Activated CD4-positive, alpha-beta T cell treated with anti-CD3 and anti-CD28 coated beads, Interleukin-2, amount 50 U/mL, for 24 hours (primary cell): ENCODE measurements at places on chromosomes 5 and 9.

DNA sequence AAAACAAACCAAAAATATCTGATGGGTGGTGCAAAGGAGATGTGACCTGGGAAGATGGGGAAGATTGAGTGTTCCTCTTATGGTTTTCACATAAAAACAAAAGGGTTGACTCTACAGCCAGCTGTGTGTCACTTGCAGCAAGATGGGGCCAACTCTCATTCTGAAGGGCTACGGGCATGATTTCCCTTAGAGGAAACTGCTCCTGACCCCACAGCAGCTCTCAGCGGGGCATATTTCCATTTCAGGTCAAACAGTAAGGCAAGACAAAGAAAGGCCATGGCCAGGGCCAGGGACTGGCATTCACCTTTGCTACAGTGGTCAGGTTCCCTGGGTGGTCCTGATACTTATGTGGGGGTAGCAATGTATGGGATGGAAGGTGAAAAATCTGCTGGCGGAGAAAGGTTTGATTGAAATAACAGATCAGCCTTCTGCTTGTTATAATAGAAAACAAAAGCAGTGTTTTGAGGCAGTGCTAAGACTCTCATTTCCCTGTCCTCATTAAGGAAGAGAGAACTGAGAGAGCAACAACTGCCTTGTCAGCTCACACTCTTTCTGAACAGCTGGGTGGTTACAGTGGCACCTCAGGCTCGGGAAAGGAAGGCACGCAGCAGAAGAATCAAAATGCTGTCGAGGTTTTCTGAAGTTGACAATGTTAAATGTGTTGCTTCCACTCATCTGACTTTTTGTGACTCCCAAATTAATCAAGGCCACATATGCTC, 120.7 kb upstream of the PCA3 start:
- no peak for DNase-seq

- DNase-seq: no peak
These were observed 363.5 kb downstream of the SLCO4C1 start for GRCh38 chr5:101932599-101932998.

GRCh38 chr9:87324613-87325194, 173.0 kb upstream of the DAPK1 start:
- DNase-seq: peak; percentile 7

DNA sequence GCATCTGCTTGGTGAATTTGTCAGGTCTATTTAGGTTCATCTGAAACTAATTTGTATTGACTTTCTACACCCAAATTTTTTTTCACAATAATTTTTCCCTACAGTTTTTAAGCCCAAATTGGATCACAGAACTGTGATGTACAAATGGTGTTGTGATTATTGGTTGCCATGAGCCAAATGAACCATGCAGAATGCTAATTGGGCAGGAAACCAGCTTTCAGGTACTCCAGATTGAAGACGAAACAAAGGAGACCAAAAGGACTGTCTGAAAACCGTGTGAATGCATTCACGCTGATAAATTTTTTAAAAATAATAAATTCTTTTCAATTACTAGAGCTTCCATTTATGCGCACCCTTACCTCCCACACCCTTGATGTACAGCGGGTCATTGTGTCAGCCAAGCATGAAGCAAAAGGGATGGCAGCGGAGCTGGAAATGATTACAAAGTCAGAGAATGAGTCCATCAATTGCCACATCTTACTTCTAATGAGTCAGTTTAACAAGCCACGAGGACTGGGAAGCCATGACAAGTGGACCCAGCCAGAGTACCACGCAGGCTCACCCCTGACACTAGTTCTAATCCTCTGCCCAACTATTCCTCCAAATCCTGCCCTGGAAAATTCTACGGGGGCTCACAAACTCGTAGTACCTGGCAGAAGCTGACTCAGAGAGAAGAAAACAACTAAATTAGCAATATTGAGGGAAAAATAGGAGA, 66.5 kb downstream of the SEMA6A start:
- DNase-seq: no peak

- no peak for DNase-seq
These were observed 4.0 kb downstream of the MEF2C start for GRCh38 chr5:88878976-88879375.

DNA sequence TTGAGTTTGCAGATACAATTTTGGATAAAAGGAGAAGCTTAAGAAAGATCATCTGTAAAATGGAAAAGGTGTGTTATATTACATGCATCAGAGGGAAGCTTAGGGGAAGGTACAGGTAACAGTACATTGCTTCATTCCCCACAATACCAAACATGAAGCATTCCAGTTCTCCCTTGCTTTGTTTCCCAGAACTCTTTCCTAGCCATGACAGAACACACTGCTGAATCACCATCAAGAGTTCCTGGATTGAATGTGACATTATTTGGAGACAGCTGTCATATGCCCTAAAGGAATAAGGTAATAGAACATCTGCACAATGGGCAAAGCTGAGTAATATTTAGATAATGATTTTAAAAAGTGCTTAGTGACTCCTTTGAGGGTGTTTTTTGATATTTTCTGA, 303.5 kb upstream of the ST8SIA4 start:
- DNase-seq: no peak

GRCh38 chr9:19768798-19769197, 20.0 kb downstream of the SLC24A2 start:
- no peak for DNase-seq

- DNase-seq: no peak
These were observed 64.9 kb upstream of the TLE1 start for GRCh38 chr9:81754245-81754644.

DNA sequence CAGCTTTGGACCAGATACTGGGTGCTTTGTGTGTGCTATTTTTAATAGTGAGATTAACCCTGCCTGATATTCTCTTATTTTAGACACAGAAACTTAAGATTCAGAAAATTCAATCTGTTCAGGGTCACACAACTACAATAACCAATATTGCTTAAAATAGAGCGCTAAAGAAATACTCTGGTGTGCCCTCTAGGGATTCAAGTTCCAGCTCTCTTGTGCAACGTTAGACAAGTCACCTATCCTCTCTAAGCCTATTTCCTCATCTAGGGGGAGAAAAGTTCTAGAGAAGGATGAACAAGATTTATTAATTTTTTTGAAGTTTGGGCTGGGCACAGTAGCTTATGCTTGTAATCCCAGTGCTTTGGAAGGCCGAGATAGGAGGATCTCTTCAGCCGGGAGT, 2.1 kb upstream of the SCAI start:
- no peak for DNase-seq
